ENCODE measurements at places on chromosomes 4 and X. TPM values are rescaled to one million over a fixed set of nuclear protein-coding genes. Genes with fewer than 3 reads are reported as not detected.

IL2 gene
- not detected for total RNA-seq

GRCh38 chr4:90824266-90825150, 697.3 kb downstream of the CCSER1 start:
- no peak overlapping the region for H3K27ac ChIP-seq
- no peaks in the 10 kb centered on the region for H3K4me1 ChIP-seq
- H3K27me3 ChIP-seq, result no peaks in the 10 kb centered on the region
- no peaks in the 10 kb centered on the region for H3K36me3 ChIP-seq
- no peak for DNase-seq

- H3K27ac ChIP-seq, result no peak overlapping the region
- no peaks in the 10 kb centered on the region for H3K4me1 ChIP-seq
- H3K27me3 ChIP-seq, result no peaks in the 10 kb centered on the region
- H3K4me3 ChIP-seq, result no peak overlapping the region
Observed at GRCh38 chrX:110053453-110053852, 50.5 kb downstream of the TMEM164 start.

DNA sequence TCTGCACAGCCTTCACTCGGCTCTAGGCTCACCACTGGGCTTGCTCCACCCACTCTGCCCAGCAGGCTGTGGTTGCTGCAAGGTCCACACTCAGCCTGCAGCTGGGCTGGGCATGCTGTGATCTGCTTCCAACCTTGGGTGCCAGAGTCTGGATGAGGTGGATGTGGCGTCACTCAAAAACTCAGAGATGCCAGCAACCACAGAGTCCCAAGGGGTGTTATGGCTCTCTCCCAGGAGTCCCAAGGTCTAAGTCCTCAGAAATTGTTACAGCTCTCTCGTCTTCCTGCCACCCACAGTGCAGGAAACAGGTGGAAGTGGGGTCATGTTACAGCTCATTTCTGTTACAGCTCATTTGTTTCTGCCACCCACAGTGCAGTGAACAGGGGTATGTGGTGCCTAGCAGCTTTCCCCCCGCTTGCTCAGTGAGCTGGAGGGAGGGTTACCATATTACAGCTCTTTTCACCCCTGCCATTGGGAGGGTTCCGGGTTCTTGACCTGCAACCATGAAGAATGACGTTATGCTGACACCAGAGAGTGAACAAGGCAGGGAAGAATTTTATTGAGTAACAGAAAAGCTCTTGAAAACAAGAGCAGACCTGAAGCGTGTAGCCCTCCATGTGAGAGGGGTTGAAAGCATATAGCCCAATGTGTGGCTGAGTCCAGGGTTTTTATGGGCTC, 893.9 kb downstream of the PCDH7 start:
- no peak for DNase-seq
- H3K27me3 ChIP-seq, result no peaks in the 10 kb centered on the region
- H3K27ac ChIP-seq, result no peak overlapping the region
- H3K36me3 ChIP-seq, result no peaks in the 10 kb centered on the region
- H3K4me3 ChIP-seq, result no peak overlapping the region
- H3K4me1 ChIP-seq, result no peaks in the 10 kb centered on the region

TENM3 gene
- 1.9 TPM for total RNA-seq
